ENCODE measurements at places on chromosomes 5 and 9.

DNA sequence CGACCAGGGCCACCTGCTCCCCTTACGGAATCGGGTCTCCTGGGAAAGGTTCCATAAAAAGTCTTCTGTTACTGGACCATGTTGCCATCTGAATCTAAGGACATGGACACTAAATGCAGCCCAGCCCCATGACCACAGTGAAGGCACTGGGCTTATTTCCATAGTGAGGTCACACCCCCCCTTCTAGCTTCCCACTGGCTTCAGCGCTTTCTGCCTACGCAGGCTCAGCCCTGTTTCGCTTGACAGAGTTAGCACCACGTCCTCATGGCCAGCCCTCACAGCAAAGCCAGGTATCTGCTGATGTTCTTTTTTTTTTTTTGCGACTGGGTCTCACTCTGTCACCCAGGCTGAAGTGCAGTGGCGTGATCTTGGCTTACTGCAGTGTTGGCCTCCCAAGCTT lies 14.1 kb downstream of the UCK1 start:
- DNase-seq = no peak

DNA sequence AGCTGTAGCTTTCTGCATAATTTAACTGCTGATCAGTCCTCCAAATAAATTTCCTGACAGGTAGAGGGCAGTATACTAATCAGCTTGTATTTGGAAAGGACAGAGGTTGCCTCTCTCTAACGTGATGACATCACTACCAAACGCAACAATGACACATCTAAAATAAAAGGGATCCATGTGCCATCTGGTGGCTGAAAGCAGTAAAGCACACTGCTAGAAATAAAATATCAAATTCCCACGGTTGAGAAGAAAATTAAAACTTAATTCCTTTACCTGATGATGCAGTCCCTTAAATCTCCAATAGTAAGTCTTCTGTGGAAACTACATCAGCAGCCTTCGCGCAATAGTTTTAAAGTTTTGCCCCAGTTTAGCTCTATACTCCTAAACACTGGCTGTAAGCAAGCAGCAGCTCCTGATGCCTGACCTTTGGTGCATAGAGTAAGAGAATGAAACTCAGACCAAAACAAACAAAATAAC lies 54.5 kb downstream of the DIAPH1 start:
- DNase-seq = peak; percentile 27

DNA sequence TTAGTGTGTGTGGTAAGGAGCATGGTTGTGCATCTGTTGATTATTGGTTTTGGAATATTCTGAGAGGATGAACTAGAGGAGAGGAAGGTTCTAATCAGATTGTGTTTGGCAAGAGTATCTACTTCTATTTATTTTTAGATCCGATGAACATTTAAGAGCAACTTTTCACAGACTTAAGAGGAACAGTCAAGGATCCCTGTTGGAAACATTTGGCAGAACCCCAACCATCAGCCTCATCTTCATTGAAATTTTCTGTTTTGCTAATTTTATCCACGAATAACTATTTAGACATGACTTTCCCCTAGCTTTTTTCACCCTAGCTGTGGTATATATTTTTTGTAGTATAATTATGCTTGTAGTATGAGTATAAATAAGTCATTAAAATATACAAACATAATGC lies 868.5 kb downstream of the MAT2B start:
- DNase-seq = no peak

DNA sequence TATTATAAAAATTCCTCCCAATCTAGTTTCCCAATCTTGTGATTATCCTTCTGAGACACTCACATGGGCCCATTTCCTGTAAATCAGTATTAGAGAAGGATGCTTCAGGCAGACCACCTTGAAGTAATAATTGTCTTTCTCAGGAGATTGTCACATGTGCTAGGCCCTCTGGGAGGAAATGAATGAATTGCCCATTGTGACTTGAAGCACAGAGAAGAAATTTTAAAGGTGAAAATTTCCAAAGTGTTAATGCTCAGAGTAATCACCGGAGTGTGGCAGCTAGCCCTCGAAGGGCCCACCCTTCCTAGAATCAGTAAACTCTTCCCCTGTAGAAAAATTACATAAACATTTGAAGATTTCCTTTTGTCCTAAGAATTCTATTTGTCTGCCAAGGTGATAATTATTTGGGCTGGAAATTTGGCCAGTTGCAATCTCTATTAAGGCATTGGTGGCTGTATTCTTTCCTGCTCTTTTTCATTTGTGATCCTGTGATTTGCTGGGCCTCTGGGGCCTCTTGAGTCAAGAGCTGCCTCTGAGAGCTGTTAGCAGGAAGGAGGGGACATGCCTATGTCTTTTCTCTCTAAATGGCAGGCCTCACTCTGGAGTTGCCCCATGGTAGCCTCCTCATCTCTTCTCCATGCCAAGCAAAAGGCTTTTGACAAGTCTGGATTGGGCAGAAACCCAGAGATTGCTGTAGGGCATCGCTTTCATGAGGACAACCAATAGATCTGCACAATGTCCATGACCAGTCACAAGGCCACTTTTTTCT lies 371.5 kb upstream of the ACTBL2 start:
- no peak for DNase-seq

- DNase-seq = no peak
Measured at GRCh38 chr5:125034331-125034730, 287.9 kb upstream of the ZNF608 start.

DNA sequence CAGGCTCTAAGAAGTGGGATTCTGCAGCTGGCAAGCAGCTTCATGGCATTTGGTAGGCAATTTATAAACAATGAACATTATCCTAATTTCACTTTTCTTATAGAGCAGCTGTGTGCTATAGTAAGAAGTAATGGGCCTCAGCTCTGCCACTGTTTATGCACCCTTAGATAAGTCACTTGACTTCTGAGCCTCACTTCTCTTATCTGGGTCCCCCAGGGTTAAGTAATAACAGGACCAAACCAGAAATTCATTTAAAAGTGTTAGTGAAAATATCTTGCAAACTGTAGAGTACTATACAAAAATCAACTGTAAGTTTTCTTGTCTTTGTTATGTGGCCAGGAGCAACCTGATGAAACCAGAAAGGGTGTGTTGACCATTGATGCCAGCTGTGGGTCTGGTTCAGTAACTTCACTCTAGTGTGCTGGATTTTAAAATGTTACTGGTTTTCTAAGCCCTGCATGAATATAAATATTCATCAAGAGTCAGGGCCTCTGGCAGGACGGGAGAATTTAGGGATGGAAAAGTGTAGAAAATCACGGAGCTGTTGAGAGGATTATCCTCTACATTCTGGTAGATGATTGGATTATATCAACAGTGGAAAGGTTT lies 24.2 kb downstream of the TNFAIP8 start:
- no peak for DNase-seq

- no peak for DNase-seq
Measured at GRCh38 chr9:101383361-101383760, 1.4 kb downstream of the BAAT start.
